ENCODE measurements at places on chromosomes 16 and 17. TPM values are rescaled to one million over a fixed set of nuclear protein-coding genes. Genes with fewer than 3 reads are reported as not detected.

Gene IKZF3
- polyA plus RNA-seq: 103 TPM

Gene NUDT7
- polyA plus RNA-seq: 8.8 TPM

Gene CTRB1
- not detected for polyA plus RNA-seq

Gene SCPEP1
- 131 TPM for polyA plus RNA-seq

Gene PRSS33
- not detected for polyA plus RNA-seq

Gene FOXF1
- not detected for polyA plus RNA-seq
